Natural killer cell (primary cell): ENCODE measurements at places on chromosomes 1 and 21. TPM values are rescaled to one million over a fixed set of nuclear protein-coding genes. Genes with fewer than 3 reads are reported as not detected.

Gene DNAJC28
- 0.63 TPM for total RNA-seq

DNA sequence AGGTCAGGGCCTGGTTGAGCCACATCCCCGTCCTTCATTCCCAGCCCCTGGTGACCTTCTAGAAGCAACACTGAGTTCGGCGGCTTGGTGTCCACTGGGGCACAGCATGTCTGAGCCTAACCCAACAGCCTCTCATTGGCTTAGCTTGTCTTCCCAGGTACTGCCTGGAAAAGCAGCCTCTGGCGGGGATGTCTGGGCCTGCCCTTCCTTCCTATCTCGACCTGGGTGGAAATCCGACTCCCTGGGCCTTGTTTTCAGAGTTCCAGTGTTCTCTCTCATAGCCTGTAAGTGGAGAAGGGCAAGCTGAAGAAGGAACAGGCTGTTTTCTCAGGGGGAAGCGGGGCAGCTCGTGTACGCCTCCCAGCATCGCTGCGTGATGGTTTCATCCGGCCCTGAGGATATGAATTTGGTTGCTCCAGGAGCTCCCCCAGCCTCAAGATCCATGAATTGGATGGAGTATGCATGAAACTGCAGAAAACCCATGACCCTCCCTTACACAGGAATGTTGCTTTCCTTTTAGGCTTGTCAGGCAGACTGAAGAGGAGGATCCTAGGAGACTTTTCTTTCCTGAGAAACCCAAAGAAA lies 116.5 kb upstream of the IRF2BP2 start:
- no peak for DNase-seq

GRCh38 chr1:64839732-64840405 lies 95.0 kb downstream of the RAVER2 start:
- DNase-seq: no peak

- DNase-seq: no peak
These were observed 304.9 kb downstream of the KCNH1 start for GRCh38 chr1:210828996-210829596.

DNA sequence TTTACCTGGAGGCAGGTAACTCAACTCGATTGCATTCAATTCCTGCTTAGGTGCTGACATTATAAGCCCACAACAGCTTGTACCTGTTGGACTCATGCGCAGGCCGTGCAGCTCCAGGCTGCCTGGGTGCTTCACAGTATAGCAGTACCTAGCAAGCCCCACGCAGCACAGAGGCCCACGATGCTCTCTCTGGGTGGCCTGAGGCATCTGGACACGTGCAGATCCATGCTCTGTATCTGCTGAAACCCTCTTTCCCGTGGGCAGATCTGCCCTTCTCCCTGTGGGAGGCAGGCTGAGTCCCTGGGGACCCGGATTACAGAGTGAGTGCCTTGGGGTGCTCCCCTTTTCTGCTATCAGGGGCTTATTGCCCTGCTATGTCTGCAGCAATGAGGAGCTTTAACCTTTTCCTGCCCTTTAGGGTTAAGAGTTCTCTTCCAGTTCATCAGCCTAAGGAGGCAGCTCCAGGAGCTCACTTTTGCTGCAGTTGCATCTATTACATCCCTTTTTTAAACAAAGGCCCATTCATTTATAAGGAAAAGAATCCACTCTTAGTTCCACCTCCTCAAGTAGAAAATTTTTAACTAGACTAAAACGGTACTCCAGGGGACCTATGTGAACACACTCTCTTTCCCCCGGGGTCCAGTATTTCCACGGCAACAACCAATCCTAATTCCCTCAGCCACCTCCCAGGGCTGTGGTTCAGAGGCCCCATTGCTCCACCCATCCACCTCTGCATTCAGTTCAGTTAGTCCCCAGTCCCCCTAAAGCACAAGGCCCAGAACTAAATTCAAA lies 19.3 kb downstream of the ITPKB start:
- DNase-seq: no peak

DNA sequence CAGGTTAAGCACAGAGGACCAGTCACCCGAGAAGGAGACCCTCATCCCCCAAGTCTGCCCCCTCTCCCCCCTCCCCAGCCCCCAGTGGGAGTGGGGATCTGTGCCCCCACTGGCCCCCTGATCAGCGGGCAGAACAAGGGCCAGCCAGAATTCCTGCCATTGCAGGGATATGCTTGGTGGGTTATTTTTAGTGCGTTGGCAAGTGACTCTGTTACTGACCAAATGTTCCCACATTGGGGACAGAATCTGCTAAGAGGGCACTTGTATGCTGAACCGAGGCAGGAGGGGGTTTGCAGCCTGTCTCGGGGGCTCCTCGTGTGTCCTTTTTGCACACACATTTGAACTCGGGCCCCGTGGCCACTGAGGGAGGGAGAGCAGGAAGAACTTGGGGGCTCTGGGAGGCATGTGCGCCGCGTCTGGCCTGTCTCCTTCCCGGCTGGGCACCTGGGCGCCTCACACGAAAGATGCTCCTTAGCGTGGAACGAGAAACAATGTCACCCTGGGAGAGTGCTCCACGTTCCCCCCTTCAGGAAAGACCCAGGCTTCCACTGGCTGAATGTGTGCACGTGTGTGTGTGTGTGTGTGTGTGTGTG lies 66.4 kb upstream of the CASZ1 start:
- no peak for DNase-seq

DNA sequence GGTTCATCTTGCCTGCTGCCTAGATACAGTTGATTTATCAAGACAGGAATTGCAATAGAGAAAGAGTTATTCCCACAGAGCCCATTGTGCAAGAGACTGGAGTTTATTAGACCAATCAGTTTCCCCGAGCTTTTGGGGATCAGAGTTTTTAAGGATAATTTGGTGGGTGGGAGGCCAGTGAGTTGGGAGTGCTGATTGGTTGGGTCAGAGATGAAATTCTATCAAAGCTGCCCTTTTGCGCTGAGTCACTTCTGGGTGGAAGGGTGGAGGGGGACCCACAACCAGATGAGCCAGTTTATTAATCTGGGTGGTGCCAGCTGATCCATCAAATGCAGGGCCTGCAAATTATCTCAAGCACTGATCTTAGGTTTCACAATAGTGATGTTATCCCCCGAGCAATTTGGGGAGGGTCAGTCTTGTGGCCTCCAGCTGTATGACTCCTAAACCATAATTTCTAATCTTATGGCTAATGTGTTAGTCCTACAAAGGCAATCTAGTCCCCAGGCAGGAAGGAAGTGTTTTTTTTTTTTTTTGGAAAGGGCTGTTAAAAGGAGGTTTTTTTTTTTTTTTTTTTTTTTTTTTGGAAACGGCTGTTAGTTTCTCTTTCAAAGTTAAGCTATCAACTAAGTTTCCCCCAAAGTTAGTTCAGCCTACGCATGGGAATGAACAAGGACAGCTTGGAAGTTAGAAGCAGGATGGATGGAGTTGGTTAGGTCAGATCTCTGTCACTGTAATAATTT lies 7.4 kb downstream of the SLC16A4 start:
- DNase-seq: no peak

DNA sequence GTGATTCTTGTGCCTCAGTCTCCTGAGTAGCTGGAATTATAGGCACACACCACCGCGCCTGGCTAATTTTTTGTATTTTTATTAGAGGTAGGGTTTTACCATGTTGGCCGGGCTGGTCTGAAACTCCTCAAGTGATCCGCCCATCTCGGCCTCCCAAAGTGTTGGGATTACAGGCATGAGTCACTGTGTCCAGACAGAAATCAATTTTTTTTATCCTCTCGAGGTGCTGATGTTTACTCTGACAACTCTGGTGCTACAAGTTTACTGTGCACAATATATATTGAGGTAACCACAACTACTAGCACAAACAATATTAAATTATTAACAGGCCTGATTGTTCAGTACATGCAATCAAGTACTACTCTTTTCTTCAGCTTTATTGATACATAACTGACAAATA lies 39.7 kb downstream of the F13B start:
- DNase-seq: no peak

Gene TMPRSS3
- total RNA-seq: not detected

DNA sequence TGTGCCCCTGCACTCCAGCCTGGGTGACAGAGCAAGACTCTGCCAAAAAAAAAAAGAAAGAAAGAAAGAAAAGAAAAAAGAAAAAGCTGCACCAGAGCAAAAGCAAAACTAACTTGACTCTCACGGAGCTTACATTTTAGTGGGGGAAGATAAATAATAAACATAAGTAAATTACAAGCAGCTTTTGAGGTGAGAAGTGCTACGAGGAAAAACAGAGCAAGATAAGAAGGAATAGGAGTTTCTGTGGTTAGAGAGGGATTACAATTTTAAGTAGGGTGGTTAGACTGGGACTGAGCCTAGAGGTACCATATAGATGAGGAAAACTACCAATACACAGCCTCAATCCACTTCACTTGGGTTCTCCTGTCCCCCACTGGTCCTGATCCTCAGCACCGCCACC lies 43.9 kb downstream of the TGFBR3 start:
- no peak for DNase-seq
